Hepatic stellate cell (primary cell): ENCODE measurements at places on chromosomes 16 and 17.
A peak's percentile ranks its signal among the peaks of the same experiment; 100 is the strongest.

DNA sequence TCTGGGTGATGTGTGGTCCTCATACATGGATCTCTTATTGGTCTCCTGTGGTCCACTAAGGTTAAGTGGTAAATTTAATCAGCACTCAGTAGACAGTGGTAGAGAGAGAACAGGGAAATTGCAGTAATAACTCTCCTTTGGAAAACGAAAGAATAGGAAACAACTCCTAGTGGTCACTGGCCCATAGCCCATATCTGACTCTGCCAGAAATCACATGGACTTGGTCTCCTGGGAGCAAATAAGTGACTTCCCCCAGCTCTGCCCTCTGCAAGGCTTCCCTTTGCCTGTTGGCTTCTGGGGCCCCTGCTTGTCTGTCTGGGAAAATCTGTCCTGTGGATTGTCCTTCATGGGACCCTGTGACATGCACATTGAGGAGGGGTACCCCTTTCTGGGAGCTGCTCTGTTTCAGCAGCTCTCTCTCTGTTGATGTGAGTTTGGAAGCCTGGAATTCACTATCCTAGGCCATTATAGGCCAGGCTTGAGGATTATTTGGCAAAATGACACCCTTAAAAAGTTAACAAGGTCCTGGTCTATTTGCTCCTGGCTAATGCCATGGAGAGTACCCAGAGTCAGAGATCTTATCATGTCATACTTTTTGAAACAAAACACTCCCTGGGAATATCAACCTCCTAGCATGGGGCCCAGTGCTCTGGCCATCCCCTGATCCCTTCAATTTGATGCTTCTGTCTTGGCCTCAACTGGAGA is 58.0 kb upstream of the HNF1B start:
- DNase-seq: peak; percentile 81

- no peak for DNase-seq
Measured at GRCh38 chr17:40604327-40605080, 39.2 kb upstream of the CCR7 start.

GRCh38 chr16:27053996-27054395 is 12.7 kb upstream of the C16orf82 start:
- no peak for DNase-seq

DNA sequence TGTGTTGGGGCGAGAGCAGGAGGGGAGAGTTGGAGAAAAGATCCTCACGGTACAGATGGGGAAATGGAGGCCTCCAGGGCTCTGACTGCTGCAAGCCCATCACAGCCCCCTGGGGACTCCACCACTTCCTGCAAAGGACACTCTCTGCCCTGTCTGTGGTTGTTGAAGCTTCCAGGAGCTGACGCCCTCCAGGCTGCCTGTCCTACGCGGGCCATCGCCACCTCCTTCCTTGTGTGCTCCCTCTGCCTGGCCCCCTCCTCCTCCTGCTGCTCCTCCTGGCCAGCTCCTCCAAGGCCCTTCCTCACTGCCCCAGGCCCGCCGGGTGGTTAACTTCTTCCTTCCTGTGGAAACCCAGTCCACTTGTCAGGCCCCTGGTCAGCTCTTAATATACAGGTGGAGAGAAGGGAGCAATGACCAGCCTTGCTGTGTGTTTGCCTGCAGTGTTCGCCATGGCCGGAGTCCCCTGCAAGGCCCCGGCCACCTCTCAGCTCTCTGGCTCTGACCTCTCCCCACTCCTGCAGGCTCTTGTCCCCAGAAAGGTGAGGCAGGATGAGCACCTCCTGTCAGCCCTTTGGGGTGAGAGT is 18.4 kb upstream of the STAC2 start:
- DNase-seq: no peak

- peak; percentile 79 for DNase-seq
Measured at GRCh38 chr16:87583453-87584131, 18.7 kb upstream of the JPH3 start.

GRCh38 chr16:9665851-9666271 is 516.4 kb downstream of the GRIN2A start:
- no peak for DNase-seq

DNA sequence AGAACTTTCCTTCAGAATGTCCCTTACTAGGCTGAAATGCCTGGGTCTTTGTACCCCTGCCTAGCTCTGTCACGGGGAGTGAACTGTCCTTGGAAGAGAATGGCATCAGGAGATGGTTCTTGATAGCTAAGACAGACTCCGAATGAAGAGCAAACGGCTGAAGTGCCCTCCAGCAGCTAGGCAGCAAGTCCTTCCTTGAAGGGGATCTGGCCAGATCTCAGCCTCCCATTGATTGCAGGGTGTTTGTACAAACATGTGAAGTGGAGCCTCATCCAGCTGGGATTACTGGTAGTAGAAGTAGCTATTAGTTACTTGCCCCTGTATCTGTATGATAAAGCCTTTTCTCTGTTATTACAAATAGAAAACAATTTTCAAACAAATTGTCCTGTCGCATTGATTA is 30.9 kb downstream of the LRRC36 start:
- DNase-seq: no peak

DNA sequence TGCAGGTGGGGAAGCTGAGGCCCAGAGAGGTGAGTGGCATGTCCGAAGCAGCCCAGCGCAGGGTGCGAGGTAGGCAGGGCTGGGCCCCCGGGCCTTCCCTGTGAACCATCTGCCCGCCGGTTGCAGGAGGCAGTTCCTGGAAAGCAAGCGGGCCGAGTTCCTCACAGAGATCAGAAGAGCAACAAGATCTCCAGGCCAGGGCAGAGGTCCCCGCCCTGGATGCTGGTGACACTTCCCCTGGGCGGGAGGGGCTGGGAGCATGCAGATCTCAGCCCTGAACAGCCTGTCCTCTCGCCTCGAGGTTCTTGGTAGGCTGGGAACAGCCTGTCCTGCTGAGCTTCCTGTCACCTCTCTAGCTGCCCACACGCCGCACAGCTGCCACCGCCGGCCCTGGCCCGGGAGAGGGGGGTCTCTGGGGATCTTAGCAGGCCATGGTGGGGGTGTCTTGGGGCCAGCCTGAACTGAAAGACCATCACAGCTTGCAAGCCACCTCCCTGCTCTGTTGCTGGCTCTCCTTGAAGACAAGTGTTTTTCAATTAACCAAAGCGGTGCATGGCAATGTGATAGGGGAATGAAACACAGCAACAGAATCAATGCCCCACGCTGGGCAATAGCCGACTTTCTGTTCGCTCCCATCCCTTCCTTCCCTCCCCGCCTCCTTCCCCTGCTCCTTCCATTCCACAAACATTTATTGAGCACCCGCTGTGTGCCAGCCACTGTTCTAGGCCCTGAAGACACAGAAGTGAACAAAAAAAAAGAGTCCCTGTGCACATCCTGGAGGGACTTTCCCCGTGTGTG is 31.7 kb downstream of the SOCS1 start:
- DNase-seq: no peak

GRCh38 chr17:9533441-9533840 is 42.2 kb downstream of the STX8 start:
- DNase-seq: no peak
